ENCODE measurements at places on chromosomes 3 and 15.

- DNase-seq: no peak
Measured at GRCh38 chr3:115281697-115282675, 134.9 kb upstream of the ZBTB20 start.

DNA sequence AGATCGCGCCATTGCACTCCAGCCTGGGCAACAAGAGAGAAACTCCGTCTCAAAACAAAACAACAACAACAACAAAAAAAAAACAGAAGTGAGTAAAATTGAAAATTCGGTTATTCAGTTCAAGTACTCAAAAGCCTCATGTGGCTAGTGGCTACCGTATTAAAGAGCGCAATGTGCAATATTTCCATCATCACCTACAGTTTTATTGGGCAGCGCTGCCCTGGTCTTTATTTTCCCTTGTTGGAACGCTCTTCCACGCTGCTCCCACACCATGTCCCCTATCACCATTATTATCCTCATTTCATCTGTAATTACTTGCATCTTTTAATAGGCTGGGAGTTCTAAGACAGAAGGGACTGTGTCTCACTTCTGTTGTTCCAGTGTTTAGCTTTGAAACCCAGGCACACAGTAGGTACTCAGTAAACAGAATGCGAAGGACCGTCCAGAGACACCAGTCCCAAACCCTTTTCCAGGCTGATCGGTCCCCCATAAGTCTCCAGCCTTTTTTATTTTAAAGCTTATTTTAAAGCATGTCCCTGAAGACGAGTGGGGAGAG lies 423 bp upstream of the HACD3 start:
- no peak for DNase-seq

GRCh38 chr15:41620536-41621199 lies 39.5 kb upstream of the MGA start:
- DNase-seq: peak; percentile 71

GRCh38 chr3:72577190-72577589 lies 271.1 kb downstream of the SHQ1 start:
- DNase-seq: no peak

DNA sequence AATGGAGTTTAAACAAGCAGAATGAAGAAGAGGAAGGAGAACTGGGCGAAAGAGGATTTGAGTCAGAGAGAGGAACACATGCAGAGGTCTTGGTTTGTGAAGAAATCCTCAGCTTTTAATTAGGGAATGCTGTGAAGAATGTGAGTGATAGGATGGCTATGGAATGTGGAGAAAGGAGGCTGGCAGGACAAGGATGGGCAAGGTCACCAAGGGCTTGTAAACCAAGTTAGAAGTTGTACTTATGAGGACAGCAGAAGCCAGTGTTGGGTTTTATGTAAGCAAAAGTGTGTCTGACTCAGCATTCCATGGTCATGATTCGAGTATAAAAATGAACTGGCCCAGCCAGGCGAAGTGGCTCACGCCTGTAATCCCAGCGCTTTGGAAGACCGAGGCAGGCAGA lies 60.0 kb upstream of the IL12A start:
- no peak for DNase-seq

- DNase-seq: peak; percentile 52
Measured at GRCh38 chr3:14915636-14916222, 31.7 kb upstream of the NR2C2 start.

- DNase-seq: peak; percentile 25
Measured at GRCh38 chr15:98801234-98801561, 152.9 kb downstream of the IGF1R start.

DNA sequence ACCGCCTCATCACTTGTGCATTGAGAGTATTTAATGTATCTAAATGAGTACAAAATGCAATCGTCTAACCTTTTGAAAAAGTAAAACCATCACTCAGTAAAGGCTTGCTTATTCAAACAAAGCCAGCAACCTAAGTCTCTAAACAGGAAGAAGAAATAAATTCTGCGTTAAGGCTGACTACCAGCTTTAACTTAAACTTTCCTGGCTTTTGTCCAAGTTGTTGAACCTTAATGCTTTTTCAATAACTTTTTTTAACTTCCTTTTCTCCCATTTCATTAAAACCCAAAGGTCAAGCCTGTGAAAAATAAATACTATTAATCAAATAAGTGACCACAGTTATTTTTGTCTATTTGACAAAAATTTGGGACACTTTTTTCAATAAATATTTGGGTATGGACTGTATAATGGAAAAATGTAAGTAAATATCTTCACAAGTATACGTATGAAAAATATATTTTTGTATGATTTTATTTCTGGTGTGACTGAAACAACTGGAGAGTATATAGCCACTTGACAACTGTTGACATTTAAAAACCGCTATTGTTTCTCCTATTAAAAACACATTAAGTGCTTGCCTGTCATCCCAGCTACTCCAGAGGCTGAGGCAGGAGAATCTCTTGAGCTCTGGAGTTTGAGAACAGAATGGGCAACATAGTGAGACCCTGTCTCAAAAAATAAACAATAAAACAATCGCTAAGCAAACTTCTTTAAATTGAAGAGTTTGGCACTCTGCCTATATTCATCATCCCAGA lies 2.9 kb downstream of the KLHL24 start:
- DNase-seq: no peak

GRCh38 chr3:31265646-31266428 lies 266.9 kb upstream of the STT3B start:
- DNase-seq: no peak

DNA sequence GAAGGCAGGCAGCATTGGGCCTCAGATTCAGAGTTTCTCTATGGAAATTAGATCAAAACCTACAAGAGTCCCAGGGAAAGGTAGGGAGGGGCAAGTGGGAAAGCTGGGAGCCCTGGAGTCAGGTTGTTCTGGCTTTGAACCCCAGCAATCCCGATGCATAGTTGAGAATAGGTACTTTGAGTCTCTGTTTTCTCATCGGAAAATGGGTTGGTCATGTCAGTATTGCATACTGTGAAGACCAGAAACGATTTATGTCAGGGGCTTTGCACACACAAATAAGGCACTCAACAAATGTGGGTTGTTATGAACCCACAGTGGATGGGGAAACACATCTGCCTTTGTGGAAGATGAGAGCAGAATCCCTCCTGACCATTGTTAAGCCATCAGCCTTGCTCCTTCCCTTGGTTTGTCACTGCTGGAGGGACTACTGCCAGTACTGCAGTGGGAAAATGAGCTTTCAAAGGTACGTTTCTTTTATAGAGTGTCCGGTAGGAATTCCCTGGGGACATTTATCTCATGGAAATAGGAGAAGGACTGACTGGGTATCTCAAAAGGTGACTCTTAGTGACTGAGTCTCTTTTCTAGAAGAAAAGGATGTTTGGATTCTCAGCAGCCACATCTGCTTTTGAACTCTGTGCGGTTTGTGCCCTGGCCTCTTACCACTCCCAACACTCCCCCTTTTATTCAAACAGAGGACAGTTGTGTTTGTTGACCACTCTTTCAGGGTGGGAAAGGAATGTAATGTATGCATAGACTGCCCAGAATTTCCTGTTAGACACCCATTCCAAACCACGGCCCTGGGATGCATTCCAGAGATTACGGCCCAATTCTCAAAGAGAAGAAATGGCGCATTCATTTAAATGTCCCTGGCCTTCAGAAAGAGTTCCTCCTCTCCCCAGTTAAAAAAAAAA lies 54.6 kb upstream of the VILL start:
- no peak for DNase-seq

DNA sequence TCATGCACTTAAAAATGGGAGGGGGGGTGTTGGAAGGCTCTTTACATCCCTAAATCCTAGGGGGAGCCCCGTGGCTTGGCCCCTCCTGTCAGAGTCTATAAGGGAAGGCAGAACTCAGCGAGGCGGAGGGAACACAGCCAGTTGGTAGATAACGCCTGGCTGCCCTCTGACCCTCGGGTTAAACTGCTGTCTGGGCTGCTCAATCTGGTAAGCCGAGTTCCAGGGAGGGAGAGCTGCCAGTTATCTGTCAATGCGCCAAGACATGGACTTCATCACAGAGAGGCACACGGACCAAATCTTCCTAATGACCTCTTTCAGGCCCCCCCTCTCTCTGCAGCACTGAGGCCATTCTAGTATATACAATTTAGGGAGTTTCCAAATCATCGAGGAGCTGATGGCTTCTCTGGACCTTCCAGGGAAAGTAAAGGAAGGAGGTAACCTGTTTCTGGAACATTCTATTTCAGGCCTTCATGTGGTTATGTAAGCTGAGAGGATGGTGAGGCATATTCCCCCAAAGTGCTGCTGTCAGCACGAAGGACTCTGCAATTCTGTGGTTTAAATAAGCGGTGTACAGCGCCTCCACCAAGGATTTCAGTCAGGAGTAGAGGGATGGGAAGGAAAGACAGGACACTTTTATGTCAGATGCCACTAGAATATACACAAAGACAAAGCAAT lies 349.0 kb downstream of the MCTP2 start:
- no peak for DNase-seq

- DNase-seq: no peak
Measured at GRCh38 chr3:172511783-172512762, 11.2 kb downstream of the TNFSF10 start.

DNA sequence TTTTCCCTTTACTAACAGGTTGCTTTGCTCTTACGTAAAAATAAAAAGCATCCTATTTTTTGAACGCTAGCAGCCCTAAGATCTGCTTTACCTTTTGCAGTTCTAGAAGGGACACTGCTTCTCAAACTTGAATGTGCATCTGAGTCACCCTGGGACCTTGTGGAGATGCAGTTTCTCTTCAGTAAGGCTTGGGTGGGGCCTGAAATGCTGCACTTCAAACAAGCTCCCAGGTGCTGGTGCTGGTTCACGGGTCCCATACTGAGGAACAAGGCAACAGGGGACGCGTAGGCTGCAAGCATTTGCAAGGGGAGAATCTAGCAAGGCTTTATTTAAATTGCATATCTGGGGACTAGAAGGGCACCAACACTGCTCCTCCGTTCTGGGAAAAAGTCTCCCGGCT lies 30.0 kb downstream of the MB21D2 start:
- peak; percentile 40 for DNase-seq

DNA sequence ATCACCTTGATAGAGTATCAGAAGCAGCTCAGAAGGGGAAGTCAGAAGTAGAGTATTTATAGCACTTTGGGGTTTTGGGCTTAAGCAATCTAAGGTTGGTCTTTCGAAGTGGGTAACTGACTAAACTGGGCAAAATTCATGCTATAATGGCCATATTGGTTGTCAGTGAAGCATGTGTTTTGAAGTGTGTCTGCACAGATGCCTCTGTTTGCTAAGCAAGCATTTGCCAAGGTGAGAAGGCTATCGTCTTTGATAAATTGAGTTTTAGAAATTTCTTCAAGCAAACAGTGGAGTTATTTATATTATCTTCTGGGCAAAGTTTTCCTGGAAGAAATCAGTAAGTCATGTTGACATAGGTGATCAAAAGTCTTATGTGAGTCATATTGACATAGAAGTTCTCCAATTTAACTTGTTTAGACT lies 412.8 kb upstream of the TGFBR2 start:
- DNase-seq: no peak

- peak; percentile 3 for DNase-seq
Measured at GRCh38 chr3:167406876-167407492, 26.9 kb upstream of the ZBBX start.

- DNase-seq: no peak
Measured at GRCh38 chr3:140117096-140117526, 182.1 kb downstream of the CLSTN2 start.

DNA sequence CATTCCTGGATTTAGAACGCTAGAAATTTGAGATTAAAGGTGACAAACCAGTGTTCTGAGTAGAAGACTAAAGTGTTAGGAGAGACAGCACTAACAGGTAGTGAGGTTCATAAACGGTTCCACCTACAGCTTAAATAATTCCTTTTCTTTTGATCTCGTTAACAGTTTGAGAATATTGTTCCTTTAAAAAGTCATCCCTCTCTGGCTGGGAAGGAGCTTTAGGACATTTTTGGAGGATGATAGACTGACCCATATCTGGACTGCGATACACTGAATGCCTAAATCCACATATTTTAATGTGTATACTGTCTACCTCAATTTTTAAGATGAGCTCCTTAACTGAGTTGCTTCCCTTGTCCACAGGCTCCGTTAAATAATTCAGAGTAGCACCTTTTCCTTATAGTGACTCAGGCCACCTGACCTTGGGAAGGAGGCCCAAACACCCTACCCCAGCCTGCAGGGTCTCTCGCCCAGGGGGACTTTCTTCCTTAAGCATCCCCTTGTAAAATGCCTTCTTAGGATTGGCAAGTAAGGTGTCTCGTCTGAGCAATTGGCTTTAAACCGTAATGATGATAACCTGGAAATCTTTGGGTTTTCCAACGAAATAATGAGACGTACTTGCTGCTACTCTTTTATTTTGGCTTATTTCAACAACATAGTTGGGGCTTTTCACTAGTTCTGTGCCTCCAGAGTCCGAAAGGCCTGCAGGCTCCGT lies 3.3 kb downstream of the TRIM71 start:
- peak; percentile 60 for DNase-seq

GRCh38 chr3:36698314-36698713 lies 66.0 kb downstream of the DCLK3 start:
- no peak for DNase-seq

DNA sequence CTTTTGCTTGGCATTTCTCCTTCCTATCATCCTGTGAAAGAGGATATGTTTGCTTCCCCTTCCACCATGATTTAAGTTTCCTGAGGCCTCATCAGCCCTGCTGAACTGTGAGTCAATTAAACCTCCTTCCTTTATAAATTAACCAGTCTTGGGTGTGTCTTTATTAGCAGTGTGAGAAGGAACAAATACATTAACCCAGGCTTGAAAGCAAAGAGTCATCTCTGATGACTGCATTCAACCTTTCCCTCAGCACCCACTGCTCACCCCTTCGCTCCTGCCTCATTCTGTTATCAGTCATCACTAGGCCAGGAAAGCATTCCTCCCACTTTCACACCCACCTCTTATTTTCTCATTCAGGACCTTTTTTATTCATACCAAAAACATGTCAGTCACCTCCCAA lies 59.6 kb upstream of the CASR start:
- DNase-seq: no peak

DNA sequence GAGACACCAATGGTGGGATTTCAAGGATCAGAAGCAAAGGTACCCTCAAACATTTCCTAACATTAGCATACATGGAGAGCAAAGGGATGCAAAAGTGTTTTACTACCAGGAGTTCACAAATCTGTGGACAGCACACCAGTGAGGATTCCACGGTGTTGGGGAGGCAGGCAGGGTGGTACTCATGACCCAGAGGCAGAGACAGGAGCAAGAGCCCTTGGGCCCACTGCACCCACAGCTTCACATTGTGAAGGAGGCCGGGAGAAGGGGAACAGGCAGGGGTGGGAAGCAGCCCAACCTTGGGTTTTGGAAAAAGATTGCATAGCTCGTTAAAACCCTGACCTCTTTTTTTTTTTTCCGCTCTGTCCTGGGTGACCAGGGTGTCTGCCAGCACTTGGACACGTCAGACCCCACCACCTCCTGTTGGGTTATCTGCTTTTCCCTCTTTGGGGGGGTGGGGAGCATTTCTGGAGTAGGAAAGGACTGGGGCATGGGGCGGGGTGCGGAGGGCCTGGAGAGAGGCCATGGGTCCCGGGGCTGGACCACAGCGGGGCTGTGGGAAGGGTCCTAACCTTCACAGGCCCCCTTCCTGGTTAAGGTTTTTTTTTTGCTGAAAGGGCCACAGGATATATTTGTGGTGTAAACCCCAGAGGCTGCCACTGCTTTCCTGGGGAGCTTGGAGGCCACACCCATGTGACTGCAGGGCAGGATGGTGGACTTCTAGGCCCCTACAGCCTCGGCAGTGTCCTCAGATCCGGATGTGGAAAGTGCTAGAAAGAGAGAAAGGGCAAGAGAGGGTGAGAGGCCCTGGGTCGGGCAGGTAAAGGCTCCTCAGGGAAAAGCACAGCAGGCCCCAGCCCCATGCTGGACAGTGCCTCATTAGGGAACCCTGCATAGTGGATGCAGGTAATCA lies 12.5 kb downstream of the SH2D7 start:
- DNase-seq: no peak

GRCh38 chr3:14549256-14549919 lies 9.2 kb upstream of the GRIP2 start:
- DNase-seq: peak; percentile 83

- no peak for DNase-seq
Measured at GRCh38 chr3:25621087-25621486, 43.6 kb downstream of the TOP2B start.

Data from H7 (cell line).